ENCODE measurements at places on chromosomes 5 and 9. TPM values are rescaled to one million over a fixed set of nuclear protein-coding genes. Genes with fewer than 3 reads are reported as not detected.

Gene PRUNE2
- 23.1 TPM for total RNA-seq

Gene PCDHA1
- total RNA-seq: not detected

Gene PCDHGC3
- 29.7 TPM for total RNA-seq

Gene HRCT1
- total RNA-seq: 15.9 TPM

Gene PCDHGB3
- total RNA-seq: 1.6 TPM

Gene MARVELD2
- total RNA-seq: 49.3 TPM

Gene RNF208
- 5.9 TPM for total RNA-seq

Gene FAM81B
- not detected for total RNA-seq

DNA sequence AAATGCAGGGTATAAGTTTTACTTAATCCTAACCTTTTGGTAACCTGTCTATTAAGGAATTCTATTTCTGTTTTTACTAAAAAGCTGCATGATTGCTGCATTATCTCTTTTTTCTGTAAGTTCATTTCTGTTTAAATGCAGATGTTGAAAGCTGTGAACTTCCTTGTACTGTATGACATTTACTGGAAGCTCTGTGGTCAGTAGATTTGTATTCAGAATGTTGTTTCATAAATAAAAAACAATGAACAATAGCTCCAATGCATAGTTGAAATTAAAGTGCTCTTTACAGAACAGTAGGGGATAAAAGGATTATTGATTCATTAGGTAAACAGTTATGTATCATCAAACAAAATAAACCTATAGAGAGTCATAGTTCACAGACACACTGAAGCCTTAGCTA lies 46.5 kb upstream of the FKTN start:
- DNase-seq: no peak

DNA sequence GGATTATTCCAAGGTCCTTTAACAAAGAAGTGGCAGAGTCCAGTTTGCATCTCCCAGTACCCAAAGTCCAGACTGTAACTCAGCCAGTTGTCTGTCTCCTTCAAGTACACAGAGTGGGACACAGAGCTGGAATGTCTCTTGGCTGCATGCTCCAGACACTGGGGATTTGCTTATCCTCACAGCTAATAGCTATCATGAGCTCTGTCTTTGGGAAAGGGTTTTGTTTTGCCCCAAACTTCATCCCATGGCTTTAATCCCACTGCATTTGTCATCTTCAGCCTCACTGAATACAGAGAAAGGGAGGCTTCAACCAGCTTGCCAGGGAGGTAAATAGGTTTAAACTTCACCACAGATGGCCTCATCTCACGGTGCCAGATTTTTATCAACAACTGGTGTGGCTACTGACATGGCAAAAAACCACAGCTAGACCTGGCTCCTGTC lies 412.2 kb upstream of the SLC24A2 start:
- DNase-seq: no peak

- no peak for DNase-seq
Measured at GRCh38 chr5:58378613-58379390, 81.1 kb downstream of the PLK2 start.

- no peak for DNase-seq
Measured at GRCh38 chr9:114172981-114173833, 17.9 kb downstream of the COL27A1 start.

DNA sequence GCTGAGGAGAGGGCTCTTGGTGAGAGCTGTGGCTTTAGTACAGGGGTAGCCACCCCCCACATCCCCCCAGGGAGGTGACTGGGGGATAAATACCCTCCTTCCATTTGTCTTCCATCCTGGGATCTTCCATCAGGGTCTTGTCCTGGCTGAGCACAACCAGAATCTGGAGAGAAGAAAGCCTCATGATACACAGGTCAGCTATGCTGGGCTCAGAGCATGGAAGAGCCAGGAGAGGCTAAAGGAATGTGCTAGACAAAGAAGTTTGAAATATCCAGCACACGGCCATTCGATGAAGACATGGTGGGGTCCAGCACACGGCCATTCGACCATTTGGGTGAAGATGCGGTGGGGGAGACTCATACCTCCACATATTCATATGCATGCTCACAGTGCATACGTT lies 30.0 kb downstream of the ROPN1L start:
- DNase-seq: no peak

GRCh38 chr9:37939575-37940095 lies 35.7 kb upstream of the SLC25A51 start:
- DNase-seq: no peak

- DNase-seq: no peak
Measured at GRCh38 chr5:127826011-127826410, 122.8 kb downstream of the CCDC192 start.

DNA sequence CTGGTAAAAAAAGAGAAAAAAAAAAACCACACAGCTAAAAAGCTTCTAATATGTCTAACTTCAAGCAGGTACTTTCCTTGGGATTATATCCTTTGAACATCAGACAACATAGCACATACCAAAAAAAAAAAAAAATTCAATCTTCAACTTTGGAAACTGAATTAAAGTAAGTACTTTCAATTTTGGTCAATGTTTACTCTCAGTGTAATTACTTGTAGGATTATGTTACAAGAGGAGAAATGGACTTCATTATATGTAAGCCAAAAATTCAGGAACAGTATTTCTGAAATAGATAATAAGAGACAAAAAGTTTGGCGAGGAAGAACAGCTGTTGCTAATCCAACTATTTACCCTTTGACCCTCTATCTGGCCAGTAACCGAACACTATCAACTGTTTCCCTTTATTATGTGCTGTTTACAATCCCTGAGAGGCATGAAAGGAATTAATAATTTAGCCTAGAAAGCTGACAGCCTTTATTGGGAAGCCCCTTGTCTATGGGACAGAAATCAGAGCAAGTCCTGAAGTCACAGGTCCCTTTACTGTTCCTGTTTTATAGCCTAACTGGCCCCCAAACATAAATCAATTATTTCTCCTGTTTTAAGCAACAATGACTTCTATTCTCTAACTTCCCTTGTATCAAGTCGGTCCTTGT lies 46.6 kb downstream of the NR6A1 start:
- DNase-seq: no peak

DNA sequence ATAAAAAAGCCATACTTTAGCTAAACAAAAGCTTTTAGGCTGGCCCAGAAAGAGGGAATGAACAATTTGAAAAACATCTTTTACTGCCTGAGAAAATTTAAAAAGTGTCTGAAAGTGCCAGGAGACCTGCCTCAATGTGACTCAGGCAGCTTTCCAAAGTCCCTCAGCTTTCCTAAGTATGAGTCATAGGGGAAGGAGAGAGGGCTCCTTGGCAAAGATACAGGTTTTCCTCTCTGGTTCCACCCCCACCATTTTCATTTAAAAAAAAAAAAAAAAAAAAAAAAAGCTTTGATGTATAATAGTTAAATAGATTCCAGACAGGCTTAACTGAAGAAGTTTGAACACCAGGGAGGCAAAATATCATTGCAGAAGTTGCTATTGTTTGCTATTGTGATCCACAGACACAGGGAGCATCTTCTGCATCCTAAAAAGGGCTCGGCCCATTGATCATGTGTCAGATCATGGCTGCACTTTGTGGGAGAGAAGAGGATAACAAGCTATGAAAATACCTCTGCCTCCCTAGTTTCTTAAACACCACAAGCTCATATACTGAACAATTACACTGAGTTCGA lies 71.5 kb downstream of the MRPS27 start:
- DNase-seq: peak; percentile 47

- DNase-seq: no peak
Measured at GRCh38 chr5:109907731-109908130, 218.0 kb downstream of the MAN2A1 start.

DNA sequence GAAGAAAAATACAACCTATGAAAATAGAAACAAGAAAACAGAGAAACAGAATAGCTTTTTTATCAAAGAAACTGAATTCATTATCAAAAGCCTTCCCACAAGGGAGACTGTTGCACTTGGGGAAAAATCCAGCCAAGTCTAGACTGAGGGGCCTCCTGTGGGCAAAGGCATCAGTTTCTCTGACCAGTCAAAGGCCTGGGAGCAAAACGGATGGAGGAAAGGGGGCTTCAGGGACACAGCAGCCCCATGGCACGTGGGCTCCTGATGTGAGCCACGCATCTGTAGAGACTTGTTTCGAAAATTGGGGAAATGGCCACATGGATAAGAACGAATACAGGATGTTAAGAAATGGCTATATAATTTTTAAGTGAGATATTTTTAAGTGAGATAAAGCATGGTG lies 21.1 kb downstream of the ZDHHC11B start:
- DNase-seq: no peak

GRCh38 chr9:21060919-21061561 lies 16.7 kb downstream of the IFNB1 start:
- no peak for DNase-seq

DNA sequence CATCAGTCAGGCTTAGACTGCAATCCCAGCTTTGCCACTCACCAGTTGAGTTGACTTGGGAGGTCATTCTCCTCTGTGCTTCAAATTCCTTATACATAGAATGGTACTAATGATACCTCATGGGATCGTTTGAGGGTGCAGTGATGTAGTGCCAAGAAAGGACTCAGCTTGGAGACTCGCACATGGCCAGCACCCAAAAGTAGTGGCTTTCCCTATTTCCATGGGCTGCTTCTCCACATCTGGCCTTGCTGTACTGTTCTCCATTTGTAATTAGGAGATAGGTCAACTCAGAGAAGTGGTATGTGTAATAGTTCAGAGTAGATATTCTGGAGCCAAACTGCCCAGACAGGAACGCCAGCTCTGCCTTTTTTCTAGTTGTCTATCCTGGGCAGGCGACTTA lies 5.5 kb downstream of the CCL19 start:
- DNase-seq: no peak

- no peak for DNase-seq
Measured at GRCh38 chr5:1522601-1523479, 920 bp downstream of the LPCAT1 start.
